ENCODE measurements at places on chromosomes 5 and 9. TPM values are rescaled to one million over a fixed set of nuclear protein-coding genes. Genes with fewer than 3 reads are reported as not detected.

Gene GPRIN1
- total RNA-seq: 7.1 TPM

Gene PTTG1
- 107 TPM for total RNA-seq

Gene GPX8
- total RNA-seq: 79.7 TPM

Gene FOXD4L6
- total RNA-seq: not detected

Gene CD274
- 0.33 TPM for total RNA-seq

Gene RNF208
- 0.45 TPM for total RNA-seq

Gene ZFYVE16
- total RNA-seq: 66.0 TPM

Gene GRIA1
- total RNA-seq: 1.2 TPM

Gene PCDHGC5
- total RNA-seq: 7.0 TPM

Gene CDO1
- total RNA-seq: 7.0 TPM

Gene CDC20B
- not detected for total RNA-seq

Gene EFNA5
- total RNA-seq: 2.1 TPM

Gene CCDC192
- not detected for total RNA-seq

Gene MOCS2
- 74.2 TPM for total RNA-seq

Gene LCN9
- not detected for total RNA-seq

Gene CLTA
- 451 TPM for total RNA-seq

Gene TLX3
- not detected for total RNA-seq

Gene PDE8B
- not detected for total RNA-seq

Gene CCNO
- total RNA-seq: 0.18 TPM

Gene HK3
- total RNA-seq: not detected

Gene IL3
- total RNA-seq: not detected

Data from fibroblast of the aortic adventitia (primary cell).